Cardiac muscle cell (in vitro differentiated cells and primary cell): ENCODE measurements at places on chromosomes 4 and X. TPM values are rescaled to one million over a fixed set of nuclear protein-coding genes. Genes with fewer than 3 reads are reported as not detected.

DNA sequence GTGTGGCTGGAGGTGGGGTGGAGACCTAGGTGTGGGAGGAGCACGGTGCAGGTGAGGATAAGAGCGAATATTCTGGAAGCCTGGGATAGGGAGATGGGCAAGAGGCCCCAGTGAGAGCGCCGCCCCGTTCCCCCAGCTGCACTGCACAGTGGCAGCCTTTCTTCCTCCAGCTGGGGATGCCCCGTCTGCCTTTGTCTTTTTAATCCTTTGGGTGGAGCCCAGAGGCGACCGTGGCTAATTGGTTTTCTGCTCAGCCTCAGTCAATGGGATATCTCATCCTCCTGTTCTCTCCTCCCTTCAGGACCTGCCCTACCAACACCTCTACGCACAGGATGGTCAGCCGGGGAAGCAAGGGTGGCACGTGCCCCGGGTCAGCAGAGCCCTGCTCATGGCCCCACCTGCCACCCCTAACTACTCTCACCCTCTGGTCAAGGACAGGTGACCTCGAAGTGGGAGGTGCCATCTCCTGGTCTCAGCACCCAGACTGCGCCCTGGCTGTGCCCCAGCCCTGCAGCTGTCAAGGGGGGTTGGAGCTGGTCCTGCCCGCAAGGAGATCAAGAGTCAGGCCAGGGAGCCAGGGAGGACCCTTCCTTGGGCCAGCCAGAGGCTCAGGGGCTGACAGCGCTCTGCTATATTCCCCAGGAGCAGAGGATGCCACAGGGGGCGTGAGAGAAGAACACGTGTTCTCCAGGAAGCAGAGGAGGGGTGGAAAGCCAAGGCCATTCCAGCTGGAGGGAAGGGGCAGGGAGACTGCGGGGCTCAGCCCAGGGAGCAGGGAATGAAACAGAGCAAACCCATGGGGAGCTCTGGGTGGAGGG is 64.0 kb downstream of the ADRA2C start:
- no peak for DNase-seq

DNA sequence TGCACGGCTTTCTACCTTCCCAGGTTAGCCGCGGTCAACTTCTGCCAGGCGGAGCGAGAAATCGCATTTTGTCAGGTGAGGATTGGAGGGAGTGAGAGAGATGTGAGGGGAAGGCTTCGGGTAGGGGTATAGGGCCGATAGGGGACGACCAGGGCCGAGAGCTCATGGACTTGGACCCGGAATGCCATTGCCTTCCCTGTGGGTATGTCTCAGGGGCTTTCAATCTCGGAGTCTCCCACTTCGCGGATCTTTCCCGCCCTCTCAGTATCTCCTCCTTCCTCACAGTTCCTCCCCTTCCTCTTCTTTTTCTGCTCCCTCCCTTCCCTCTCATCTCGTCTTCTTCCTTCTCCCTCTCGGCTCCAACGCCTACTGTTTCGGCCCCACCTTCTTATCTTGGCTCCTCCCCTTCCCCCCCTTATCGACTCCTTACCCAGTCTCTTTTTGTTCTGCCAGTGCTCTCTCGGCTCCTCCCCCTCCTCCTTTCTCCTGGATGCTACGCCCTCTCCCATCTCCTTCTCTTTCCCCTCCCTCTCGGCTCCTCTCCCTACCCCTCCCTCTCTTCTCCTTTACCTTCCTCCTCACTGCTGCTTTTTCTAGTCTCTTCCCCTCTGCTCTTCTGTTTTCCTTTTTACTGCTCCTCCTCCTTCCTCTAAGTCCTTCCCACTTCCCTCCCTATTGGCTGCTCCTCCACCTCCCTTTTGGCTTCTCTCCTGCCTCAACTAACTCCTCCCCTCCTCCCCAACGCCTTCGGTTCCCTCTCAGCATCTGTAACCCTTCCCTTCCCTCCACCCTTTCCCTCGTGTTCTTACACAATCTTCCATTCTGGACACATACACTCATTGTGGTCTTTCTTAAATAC is 29.4 kb upstream of the RBMX start:
- DNase-seq: peak; percentile 97

DNA sequence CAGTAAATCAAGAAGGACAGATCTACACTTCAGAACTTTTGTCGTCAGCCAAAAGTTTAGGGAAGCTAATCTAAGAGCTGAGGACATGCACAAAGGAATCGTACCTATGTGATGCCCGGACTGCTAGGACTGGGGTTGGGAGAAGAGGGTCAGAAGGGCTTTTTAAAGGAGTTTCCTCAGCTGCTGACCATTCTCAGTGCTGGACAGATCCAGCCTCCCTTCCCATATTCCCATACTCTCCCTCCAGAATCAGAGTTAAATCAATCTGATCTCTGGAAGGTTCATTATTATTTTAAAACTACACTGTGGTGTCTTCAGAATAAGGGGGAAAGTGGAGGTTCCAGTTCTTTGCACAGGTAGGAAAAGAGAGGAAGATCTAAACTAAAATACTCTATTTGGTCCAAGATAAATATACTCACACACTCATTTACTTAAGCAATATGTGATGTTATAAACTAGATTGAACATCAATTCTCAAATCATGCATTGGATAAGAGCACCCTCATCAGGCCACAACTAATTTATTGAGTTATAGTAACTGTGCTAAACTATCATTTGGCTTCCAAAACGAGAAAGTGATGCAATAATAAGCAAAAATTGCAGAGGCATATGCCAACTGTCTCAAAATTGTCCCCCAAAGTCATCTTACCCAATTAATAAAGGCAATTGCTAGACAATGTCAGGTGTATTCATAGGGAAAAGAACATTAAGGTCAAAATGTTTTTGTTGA is 124.7 kb downstream of the HNRNPD start:
- DNase-seq: no peak

The F8A2 gene
- total RNA-seq: not detected in 2 replicates

The GABRE gene
- total RNA-seq: 1.5 and 2.5 TPM in 2 replicates
